Stomach (tissue), 19 donors: ENCODE measurements at places on chromosomes 7 and 10.

DNA sequence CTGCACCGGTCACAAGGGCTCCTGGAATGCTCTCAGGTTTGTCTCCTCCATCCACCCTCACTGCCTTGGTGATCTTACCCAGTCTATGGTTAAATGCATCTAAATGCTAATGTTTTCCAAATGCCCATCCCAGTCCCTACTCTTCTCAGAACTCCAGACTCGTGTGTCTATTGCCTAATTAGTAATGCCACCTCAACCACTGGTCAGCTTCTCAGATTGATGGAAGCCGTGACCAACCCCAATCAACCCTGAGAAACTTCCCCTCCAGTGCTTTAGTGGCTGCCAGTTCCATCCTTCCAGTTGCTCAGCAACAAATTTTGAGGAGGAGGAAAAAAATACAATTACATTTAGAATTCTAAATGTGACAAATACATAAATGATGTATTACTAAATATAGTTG lies 18.6 kb downstream of the NUDCD3 start:
- no peak for DNase-seq

GRCh38 chr7:155860840-155861479 lies 48.7 kb upstream of the SHH start:
- DNase-seq, result peak; percentile 89

DNA sequence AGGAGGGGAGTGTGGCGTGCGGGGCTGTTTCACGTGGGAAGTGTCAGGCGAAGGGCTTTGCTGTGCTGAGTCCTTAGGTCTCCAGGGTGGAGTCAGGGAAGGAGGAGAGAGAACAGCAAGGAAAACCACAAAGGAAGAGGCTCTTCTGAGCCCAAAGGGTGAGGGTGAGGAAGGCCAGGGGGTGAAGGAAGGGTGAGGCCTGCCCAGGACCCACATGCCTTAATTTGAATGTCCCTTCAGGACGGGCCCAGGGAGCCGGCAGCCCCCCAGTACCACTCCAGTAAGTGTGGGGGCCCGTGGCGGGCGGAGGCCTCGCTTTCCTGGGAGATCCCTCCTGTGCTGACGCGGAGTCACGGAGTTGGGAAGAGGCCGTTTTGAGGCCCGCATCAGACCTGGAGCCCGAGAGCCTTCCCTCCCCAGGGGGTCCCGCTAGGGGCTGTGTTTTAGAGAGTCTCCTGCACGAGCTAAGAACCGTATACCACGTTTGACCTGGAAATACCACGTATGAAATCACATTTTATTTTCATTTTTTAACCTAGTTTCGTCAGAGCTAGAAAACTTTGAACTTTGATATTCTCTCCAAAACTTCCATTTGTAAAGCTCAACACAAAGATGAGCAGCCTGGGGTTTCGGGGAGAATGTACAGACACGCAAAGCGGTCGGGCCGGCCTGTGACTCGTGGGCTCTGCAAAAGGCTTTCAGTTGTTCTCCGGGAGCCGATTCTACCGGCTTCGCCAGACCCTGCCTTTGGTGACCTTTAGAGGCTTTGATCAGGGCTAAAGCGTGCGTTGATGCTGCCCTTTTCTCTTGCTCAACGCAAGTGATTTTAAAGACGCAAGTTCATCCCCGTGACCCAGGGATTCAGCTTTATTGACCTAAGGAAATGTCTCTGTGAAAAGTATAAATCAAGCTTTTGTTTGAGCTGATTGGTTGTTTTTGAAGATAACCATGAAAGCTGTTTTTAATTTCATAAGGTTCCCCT lies 23.6 kb upstream of the TTYH3 start:
- DNase-seq, result no peak

DNA sequence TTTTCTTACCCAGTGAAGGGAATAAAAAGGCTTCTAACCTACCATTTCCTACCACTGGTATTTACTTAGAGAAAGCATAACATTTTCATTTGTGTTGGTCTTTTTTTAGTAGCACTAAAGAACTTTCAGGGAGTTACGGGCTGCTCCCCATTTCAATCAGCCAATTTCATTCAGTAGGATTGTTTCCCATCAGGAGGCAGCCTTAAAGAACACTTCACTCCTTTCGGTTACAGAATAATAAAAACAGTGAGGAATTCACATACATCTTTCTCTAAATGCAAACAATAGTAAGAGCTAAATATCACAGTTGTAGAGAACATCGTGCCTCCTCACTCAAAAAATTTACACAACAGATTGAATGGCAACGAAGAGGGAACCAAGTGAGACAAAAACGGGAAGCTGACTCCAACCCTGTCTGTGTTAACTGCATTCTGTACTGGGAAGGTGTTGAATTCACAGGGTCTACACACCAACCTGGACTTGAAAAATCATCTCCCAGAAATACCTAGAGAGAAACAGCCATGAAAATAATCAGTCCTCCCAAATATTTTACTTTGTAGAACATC lies 55.5 kb upstream of the ABLIM1 start:
- no peak for DNase-seq

DNA sequence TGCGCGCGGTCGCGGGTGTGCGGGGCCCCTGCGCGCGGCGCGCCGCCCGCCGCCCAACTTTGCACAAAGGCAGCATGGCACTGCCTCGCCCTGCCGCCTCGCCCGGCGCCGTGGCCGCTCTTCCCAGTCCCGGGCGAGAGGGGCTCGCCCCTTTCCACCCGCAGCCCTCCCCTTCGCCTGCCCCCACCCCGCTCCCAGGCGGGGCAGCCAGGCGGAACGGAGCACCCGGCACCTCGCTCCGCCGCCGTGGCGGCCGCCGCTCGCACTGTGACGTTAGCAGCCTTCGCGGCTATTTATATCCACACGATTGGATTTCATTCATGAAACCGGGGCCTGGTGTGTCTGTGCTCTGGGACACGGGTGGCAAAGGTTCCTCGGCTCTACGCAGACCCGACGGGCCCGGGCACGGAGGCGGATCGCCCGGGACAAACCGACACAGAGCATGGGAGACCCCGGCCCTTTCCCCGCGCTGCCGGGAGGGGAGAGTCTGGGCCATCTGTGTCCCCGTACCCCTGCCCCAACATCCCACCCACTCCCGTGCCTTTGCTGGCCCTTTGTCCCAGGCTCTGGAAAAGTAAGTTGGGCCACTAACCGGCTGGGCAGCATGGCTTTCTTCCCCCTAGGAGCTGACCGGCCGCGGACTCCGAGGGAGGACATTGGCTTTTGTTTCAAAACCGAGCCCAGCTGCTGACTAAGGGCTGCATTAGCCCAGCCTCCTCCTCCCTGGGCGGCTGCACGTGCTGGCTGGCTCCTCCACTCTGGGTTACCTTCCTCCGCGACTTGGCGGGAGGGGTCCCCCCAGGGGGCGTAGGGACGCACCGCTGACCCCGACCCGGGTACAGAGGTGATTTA lies at the start of gene RHOBTB1:
Gene RHOBTB1 (minus strand): TSS at position 128 of the 852 bp plus-strand sequence. CDS start 32,643 bp downstream, outside the sequence.
- peak; percentile 95 for DNase-seq

DNA sequence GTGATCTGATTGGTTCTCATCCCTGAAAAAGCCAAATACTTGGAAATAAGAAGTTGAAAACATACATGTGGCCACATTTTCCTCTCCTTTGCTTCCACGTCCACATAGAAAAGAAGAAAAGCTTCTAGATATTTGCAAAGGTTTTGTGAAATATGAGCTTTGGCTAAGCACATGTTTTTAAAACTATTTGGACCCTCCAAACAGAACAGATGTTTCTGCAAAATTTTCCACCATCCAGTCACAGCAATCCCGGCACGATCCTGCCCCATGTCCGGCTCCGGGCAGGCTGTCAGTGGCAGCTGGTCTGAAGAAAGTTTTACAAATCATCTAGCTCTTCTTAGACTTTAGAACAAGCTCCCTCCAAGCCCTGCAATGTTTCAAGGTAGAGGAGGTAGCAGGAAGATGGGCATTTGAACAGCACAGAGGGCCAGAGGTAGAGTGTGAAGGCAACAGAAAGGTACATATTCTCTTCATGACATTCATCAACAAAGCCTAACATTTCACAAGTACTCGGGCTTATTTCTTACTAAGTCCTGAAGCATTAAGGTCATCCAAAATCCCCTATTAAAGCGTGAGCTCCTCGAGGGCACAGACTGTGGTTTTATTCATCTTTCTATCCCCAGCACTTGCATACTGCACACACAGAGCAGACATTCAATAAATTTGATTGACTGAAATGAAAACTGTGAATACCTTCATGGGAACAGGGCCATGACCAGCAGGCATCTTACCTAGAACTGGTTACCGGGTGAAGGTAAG lies 110.1 kb downstream of the JAZF1 start:
- DNase-seq, result no peak

- no peak for DNase-seq
Measured at GRCh38 chr7:152868122-152869040, 108.8 kb downstream of the ACTR3B start.

- no peak for DNase-seq
Measured at GRCh38 chr7:11341285-11341944, 367.7 kb downstream of the PHF14 start.

DNA sequence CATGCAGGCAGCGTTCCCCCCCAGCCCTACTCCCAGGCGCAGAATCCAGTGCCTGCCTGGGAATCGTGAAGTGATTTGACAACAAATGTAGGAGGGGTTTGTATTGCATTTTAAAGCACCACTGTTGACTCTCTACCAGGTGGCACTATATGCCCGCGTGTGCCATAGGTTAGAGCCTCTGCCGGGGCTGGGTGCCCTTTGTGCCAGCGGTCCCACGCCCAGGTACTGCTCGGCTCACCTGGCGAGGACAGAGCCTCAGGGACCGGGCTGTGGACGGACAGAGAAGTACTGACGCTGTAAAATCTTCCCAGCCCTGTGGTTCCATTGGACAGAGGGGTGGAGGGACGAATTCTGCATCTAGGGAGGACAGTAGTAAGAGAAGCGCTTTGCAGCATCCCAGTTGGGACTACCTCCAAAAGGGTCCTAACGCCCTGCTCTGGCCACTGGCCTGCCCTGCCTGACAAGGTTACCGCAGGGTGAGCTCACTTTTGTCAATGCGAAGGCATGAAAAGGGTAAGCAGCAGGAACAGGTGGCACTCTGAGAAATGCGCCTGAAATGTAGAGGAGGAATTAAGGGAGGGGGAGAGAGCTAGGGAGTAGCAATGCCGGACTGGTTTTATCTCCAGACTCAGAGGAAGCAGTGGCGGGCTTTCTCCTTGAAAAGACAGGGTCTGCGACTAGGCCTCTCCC lies 788 bp upstream of the CACNA2D1 start:
- DNase-seq, result no peak

DNA sequence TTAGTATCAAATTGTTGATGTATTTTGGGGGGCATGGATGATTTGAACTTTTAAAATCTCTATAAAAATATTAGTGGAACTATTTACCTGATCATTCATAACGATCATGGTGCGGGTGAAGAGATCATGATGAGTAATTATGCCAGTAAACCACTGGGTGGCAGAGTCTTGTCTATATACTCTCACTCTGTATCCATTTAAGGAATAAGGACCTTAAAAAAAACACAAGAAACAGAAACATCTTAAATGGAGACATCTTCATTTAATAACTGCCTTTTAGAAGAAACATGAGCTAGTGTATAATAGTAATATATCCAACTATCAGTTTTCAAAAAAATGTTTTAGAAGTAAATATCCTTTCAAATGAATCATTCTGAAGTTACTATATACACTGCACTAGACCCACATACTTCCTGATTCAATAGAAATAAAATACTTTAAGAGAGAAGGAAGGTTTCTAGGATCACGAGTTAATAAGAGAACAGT lies 84.0 kb downstream of the NRBF2 start:
- no peak for DNase-seq

GRCh38 chr10:93992400-93993030 lies 1.2 kb upstream of the PLCE1 start:
- DNase-seq, result no peak

GRCh38 chr10:87636313-87636915 lies 23.3 kb upstream of the PAPSS2 start:
- no peak for DNase-seq
